ENCODE measurements at places on chromosomes 5 and 9.

- DNase-seq = no peak
These were observed 140.9 kb upstream of the TLX3 start for GRCh38 chr5:171168171-171168570.

DNA sequence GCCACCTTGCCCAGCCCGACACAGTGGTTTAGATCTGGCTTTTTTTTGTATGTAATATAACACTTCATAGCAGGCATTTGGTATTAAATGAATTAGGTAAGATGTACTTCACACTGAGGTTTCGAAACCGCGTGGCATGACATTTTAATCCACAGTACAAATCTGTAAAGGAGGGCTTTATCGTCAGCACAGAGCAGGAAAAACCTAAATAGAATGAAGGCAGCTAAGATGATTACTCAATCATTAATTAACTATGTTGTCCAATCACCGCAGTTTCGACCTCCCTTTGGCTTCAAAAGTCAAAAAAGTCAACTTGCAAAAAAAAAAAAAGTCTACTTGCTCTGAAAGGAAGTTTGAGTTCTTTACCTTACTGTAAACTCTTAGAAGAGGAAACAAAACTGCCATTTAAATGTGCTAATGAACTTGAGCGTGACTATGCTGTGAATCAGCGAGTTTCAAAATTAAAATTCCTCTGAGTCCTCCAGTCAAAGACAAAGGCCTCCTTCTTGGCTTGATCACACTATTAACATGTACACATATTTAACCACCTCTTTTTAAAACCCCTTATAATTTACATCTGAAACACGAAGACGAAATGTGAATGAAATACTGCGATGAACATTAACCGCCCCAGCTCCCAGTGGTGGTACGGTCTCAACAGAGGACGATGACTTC, 698 bp upstream of the SEC24A start:
- DNase-seq = peak; percentile 24

DNA sequence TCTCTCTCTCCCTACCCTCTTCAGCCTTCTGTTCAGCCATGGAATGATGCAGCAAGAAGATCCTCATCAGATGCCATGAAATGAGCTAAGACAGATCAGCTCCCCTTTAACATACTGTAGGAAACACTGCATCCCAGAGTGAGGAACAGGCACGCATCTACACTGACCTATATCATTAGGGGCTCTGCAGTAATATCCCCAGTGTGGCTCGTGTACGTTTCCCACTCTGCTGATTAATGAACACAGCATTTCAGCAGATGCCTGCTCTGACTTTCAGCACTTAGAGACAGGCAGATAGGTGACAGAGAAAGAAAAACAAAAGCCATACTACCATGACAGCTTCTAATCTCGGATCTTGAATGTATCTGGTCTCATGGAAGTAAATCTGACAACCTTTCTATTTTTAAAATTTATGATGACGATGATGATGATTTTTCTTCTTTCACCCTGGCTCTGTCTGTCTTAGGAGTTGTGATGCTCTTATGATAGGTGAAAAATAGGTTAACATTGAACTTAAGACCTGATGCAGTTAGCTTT, 750.3 kb downstream of the CDH12 start:
- DNase-seq = no peak

GRCh38 chr5:156759156-156759555, 90.9 kb upstream of the PPP1R2B start:
- DNase-seq = no peak

GRCh38 chr5:126658561-126658960, 57.8 kb downstream of the PHAX start:
- DNase-seq = no peak

- DNase-seq = no peak
These were observed 51.0 kb downstream of the GLRA1 start for GRCh38 chr5:151873701-151874100.

All from CD4-positive, alpha-beta T cell treated with Interleukin-17A for 4 hours (primary cell).